ENCODE measurements at places on chromosomes 12 and 14. TPM values are rescaled to one million over a fixed set of nuclear protein-coding genes. Genes with fewer than 3 reads are reported as not detected.

USP15 gene
- total RNA-seq: 47.4 TPM

DNA sequence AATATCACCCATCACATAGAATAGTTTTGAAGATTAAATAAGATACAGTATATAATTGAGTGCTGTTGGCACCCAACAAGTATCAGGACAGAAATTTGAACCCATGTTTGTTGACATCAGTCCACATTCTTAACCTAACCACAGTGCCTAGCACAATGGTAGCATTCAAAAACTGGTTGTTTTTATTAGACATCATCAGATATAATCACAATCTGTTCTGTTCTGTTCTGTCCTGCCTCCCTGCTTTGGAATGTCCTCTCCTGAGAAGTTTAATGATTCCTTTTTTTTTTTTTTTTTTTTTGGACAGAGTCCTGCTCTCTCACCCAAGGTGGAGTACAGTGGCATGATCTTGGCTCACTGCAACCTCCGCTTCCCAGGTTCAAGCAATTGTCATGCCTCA, 476.6 kb downstream of the RMST start:
- H3K4me3 ChIP-seq: no peak overlapping the region
- DNase-seq: no peak
- no peaks in the 10 kb centered on the region for H3K36me3 ChIP-seq
- no peaks in the 10 kb centered on the region for H3K4me1 ChIP-seq
- no peak overlapping the region for H3K27ac ChIP-seq

DNA sequence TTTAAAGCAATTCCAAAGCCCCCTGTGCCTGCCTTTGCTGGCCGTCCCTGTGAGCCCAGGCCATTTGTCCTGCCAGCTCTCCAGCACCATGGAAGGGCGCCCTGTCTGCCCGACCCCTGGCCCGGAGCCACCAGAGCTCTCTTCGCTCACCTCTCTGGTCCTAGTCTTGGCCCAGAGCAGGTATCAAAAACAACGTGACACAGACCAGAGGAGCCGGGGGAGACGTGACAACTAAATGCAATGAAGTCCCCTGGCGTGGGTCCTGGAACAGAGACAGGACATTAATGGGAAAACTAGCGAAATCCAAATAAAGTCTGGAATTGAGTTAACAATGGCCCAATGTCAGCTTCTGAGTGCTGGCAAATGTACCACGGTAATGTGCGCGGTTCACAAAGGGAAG, 83.2 kb upstream of the DIO3 start:
- peaks cover 38% of the 10 kb centered on the region for H3K27me3 ChIP-seq
- no peak overlapping the region for H3K27ac ChIP-seq
- H3K4me3 ChIP-seq: no peak overlapping the region
- no peak for DNase-seq
- H3K36me3 ChIP-seq: no peaks in the 10 kb centered on the region
- peaks cover 13% of the 10 kb centered on the region for H3K4me1 ChIP-seq

GRCh38 chr12:4828176-4828575, 81.5 kb upstream of the KCNA1 start:
- H3K27ac ChIP-seq: no peak overlapping the region
- peaks cover 3% of the 10 kb centered on the region for H3K27me3 ChIP-seq
- no peak for DNase-seq
- no peaks in the 10 kb centered on the region for H3K36me3 ChIP-seq
- no peak overlapping the region for H3K4me3 ChIP-seq

NGB gene
- not detected for total RNA-seq

GRCh38 chr14:32203928-32204357, 874 bp upstream of the RNU6-8 start:
- H3K27ac ChIP-seq: no peak overlapping the region
- DNase-seq: no peak
- H3K4me3 ChIP-seq: peak overlapping the region; percentile 85
- peaks cover 14% of the 10 kb centered on the region for H3K27me3 ChIP-seq
- peaks cover 13% of the 10 kb centered on the region for H3K4me1 ChIP-seq

DCN gene
- total RNA-seq: 441 TPM

SERPINA3 gene
- 0.89 TPM for total RNA-seq

DNA sequence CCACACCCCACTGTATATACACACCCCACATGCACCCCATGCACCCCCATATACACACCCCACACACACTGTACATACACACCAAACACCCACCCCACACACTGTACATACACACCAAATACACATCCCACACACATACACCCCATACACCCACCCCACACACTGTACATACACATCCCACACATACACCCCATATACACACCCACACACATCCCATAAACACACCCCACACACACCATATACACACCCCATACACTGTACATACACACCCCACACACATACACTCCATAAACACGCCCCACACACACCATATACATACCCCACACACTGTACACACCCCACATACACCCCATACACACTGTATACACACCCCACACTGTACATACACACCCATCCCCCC, 82.3 kb downstream of the NOC4L start:
- no peaks in the 10 kb centered on the region for H3K4me1 ChIP-seq
- no peak overlapping the region for H3K27ac ChIP-seq
- no peak for DNase-seq

GLIPR1L1 gene
- not detected for total RNA-seq

DNA sequence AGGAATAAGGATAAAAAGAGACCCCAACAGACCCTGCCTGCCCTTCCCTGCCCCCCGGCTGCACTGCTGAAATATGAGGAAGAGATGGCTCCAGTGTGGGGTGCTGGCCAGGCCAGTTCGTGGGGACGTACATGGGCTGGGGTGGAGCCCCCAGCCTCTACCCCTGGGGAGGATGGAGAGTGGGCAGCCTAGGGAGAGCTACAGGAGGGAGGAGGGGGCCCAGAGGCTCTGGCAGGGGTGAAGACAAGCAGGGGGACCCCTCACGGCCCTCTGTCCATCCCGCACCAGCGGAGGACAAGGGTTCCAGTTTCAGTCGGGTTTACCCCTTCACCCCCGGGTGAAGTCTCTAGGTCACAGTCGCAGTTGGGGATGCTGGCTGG, 11.0 kb upstream of the RPLP0 start:
- H3K27me3 ChIP-seq: no peaks in the 10 kb centered on the region
- H3K27ac ChIP-seq: no peak overlapping the region
- H3K4me3 ChIP-seq: no peak overlapping the region

TSPAN11 gene
- total RNA-seq: 0.76 TPM

- no peaks in the 10 kb centered on the region for H3K4me1 ChIP-seq
- no peak overlapping the region for H3K4me3 ChIP-seq
- H3K27ac ChIP-seq: no peak overlapping the region
- H3K36me3 ChIP-seq: no peaks in the 10 kb centered on the region
- H3K27me3 ChIP-seq: no peaks in the 10 kb centered on the region
Observed at GRCh38 chr12:106897082-106897481, 58.6 kb upstream of the TMEM263 start.

DNA sequence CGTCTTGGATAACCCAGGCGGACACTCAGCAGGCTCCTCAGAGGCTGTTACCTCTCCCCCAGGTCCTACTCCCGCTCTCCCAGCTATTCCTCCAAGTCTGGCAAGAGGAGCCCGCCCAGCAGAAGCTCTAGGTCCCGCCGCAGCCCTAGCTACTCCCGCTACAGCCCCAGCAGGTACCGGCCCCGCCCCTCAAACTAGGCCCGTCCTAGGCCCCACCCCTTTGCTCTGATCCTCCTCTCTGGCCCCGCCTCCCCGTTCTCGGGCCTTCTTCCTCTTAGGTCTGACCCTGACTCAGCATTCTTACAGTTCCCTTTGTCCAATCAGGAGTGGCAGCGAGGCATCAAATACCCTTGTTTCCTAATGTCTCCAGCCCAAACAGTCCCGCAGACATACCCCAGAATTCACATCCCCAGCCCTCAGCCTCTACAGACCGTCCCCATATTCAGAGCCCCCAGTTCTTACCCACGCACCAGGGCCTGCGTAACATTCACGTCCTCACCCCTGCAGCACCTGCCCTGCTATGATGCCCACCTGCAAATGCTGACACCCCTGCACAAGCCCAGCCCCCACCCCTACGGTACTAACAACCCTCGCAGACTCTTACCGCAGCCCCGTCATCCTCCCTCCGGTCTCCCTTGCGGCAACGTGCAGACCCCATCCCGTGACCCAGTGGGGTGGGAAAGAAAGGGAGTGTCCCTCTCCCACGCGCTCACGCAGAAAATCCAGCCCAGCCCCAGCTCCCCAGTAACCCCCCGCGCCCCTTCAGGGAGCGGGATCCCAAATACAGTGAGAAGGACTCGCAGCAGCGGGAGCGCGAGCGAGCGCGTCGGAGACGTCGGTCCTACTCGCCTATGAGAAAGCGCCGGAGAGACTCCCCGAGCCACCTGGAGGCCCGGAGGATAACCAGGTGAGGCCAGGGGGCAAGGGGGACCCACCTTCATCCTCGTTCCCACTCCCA, 25.0 kb upstream of the HSPB8 start:
- H3K27ac ChIP-seq: no peak overlapping the region
- H3K4me3 ChIP-seq: peak overlapping the region; percentile 29
- H3K27me3 ChIP-seq: no peaks in the 10 kb centered on the region
- H3K36me3 ChIP-seq: no peaks in the 10 kb centered on the region
- H3K4me1 ChIP-seq: no peaks in the 10 kb centered on the region

IAPP gene
- not detected for total RNA-seq

DNA sequence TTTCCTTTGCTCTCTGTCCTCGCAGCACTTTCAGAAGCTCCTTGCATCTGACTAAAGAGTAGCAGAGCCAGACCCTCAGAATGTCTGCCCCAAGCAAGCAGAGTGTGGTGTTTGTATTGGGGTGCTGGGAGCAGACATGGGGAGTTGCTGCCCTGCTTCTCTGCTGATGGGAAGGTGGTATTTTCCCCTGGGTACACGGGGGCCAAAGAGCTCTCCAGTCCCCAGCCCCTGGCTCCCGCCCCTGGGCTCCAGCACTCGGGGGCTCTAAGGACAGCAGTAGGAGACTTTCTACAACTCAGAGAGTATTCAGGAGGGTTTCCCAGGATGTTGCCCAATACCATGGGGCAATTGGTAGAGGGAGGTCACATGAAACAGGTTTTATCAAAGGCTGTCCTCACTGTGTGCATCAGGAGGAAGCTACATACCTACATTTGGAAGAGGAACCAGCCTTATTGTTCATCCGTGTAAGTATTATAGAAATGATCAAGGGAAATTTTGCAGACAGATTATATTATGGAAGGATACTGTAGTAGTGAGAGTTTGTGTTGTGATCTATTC, 50.3 kb downstream of the DAD1 start:
- H3K27me3 ChIP-seq: no peaks in the 10 kb centered on the region
- H3K4me3 ChIP-seq: no peak overlapping the region
- no peak overlapping the region for H3K27ac ChIP-seq
- H3K36me3 ChIP-seq: no peaks in the 10 kb centered on the region

DNA sequence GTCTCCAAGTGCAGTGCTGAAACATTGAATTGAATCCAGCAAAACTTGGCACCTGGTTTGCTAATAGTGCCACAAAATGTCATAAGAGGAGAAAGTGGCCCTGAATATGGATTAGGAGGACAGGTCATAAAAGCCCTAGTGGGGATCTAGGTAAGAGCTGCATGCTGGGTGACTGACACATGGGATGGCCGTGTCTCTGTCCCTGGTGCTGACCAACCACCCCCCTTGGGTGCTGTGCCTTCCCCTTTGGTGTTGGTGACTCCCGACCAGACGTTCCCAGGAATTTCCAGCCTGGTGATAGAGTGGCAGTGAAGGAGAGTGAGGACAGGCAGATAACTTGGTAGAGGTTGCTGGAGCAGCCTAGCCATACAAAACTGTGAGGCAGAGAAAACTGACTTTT, 142.8 kb downstream of the VRK1 start:
- peak; percentile 2 for DNase-seq
- H3K27ac ChIP-seq: no peak overlapping the region
- no peaks in the 10 kb centered on the region for H3K27me3 ChIP-seq
- no peak overlapping the region for H3K4me3 ChIP-seq

DNA sequence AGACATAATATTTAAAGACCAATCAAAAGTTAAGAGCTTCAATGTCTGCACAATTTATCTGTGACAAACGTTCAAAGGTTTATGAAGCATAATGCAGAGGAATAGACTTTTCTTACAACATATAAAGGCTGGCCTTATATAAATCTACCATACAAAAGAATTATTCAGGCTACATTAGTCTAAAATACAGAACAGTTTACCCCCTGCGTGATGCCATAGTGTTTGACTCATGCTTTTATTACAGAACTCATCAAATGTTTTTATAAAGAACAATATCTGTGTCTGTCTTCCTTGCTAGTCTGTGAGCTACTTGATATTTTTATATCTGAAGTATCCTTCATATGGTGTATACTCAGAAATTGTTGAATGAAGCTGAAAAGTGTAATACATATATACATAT, 1084.5 kb upstream of the FLRT2 start:
- no peaks in the 10 kb centered on the region for H3K36me3 ChIP-seq
- DNase-seq: no peak
- H3K4me1 ChIP-seq: no peaks in the 10 kb centered on the region
- H3K27ac ChIP-seq: no peak overlapping the region

DNA sequence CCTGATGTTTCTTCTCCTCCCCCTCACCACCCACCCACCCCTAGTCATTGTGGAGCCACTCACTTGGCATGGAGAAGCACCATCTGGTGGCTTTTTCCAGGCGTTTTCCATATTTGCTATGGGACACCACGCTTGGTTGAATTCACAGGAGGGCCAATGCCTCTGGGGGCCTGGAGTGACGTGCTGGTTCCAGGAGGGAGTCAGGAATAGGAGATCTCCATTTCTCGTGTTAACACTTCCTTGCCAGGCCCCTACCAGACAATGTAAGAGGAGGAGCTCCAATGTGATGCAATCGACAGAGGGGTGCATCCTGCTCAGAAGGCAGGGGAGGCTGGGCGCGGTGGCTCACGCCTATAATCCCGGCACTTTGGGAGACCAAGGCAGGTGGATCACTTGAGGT, 21.6 kb upstream of the TESC start:
- no peaks in the 10 kb centered on the region for H3K4me1 ChIP-seq
- no peak overlapping the region for H3K4me3 ChIP-seq
- no peaks in the 10 kb centered on the region for H3K36me3 ChIP-seq
- DNase-seq: no peak

DNA sequence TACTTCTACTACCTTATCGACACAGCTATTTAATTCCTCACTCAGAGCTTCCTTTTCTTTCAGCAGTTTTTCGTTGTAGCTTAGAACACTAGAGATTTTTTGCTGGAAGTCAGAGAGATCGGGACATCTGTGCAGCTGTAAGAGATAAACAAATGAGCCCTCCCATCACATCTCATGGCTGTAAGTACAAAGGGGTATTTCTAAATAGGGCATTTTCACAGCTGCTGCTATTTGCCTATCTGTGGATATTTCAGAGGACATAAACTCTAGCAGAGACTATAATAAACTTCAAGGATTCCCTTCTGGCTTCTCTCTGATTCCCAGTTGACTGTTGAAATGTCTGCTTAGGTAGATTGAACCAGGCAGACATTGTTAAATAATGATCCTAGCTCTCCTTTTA, 76.1 kb upstream of the SAV1 start:
- no peaks in the 10 kb centered on the region for H3K4me1 ChIP-seq
- H3K27me3 ChIP-seq: no peaks in the 10 kb centered on the region
- DNase-seq: no peak
- H3K4me3 ChIP-seq: no peak overlapping the region
- no peak overlapping the region for H3K27ac ChIP-seq

DNA sequence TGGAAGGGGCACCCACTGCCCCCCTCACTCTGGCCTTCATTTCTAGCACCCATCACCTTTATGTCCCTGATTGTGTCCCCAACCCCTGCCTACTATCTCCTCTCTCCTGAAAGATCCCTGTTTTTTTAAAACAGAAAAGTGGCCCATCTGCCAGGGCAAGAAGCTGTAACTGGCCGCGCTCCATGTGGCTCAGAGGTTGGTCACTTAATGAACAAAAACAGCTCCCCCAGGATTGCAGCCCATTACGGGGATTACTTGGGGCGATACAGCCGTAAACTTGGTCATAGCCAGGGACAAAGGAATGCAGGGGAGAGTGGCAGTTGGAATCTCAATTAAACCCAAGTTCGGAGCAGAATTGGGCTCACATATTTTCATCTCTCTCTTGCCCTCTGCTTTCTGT, 34.8 kb upstream of the VSX2 start:
- no peaks in the 10 kb centered on the region for H3K36me3 ChIP-seq
- H3K4me3 ChIP-seq: no peak overlapping the region
- no peaks in the 10 kb centered on the region for H3K27me3 ChIP-seq
- no peak for DNase-seq
- no peak overlapping the region for H3K27ac ChIP-seq

CCDC60 gene
- not detected for total RNA-seq
